ENCODE measurements at places on chromosomes 12 and 14. TPM values are rescaled to one million over a fixed set of nuclear protein-coding genes. Genes with fewer than 3 reads are reported as not detected.

METTL25 gene
- 4.4 TPM for total RNA-seq

ASPG gene
- total RNA-seq: not detected

OVCH1 gene
- not detected for total RNA-seq

ACSS3 gene
- total RNA-seq: not detected

GSC gene
- total RNA-seq: not detected

TTC9 gene
- total RNA-seq: 0.18 TPM

TXNDC16 gene
- 1.0 TPM for total RNA-seq

USP5 gene
- 122 TPM for total RNA-seq

PABPN1 gene
- total RNA-seq: 63.4 TPM

PRB2 gene
- total RNA-seq: 0.76 TPM

Measured in HT-29 (cell line).